ENCODE measurements at places on chromosomes 11 and 22. TPM values are rescaled to one million over a fixed set of nuclear protein-coding genes. Genes with fewer than 3 reads are reported as not detected.

The RIBC2 gene
- 6.5 TPM for total RNA-seq

The TXN2 gene
- 114 TPM for total RNA-seq

The CARD16 gene
- total RNA-seq, result 25.7 TPM

The PIH1D2 gene
- 0.54 TPM for total RNA-seq

- ATAC-seq, result peak; percentile 38
Observed at GRCh38 chr11:66981976-66982578, 7.0 kb downstream of the C11orf86 start.

GRCh38 chr11:63770763-63771162, 2.2 kb upstream of the ZFTA start:
- ATAC-seq, result no peak

DNA sequence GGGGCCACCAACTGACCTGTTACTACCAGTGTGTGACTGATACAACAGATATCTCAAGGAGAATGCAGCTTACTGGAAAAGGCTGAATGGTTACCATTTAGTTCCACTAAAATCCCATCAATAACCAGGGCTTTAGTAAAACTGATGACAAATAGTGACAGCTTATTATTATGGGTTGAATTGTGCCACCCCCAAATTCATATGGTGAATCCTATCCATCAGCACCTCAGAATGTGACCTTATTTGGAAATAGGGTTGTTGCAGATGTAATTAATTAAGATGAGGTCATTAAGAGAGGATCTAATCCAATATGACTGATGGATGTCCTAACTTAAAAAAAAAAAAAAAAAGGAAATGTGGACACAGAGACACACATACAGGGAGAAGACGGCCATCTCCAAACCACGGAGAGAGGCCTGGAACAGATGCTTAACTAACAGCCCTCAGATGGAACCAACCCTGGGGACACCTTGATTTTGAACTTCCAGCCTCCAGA, 27.4 kb upstream of the IRAG1 start:
- ATAC-seq, result no peak

GRCh38 chr11:73137944-73138274, 4.2 kb downstream of the FCHSD2 start:
- ATAC-seq, result no peak
